Stimulated activated memory B cell treated with anti-CD40 and anti-IgM and Interleukin-4, amounts not matched to agents 10 μg/mL and 1 μg/mL and 100 μg/mL, for 72 hours (primary cell): ENCODE measurements at places on chromosomes 5 and 9.

GRCh38 chr9:33193818-33194217 lies 26.7 kb upstream of the B4GALT1 start:
- no peak for ATAC-seq

GRCh38 chr5:149583394-149583793 lies 2.1 kb downstream of the ARHGEF37 start:
- ATAC-seq: no peak

- ATAC-seq: no peak
Observed at GRCh38 chr5:55160493-55161209, 680 bp downstream of the GPX8 start.

- no peak for ATAC-seq
Observed at GRCh38 chr5:163951069-163951468, 445.6 kb downstream of the MAT2B start.

- ATAC-seq: no peak
Observed at GRCh38 chr9:91930475-91930874, 19.6 kb downstream of the ROR2 start.

DNA sequence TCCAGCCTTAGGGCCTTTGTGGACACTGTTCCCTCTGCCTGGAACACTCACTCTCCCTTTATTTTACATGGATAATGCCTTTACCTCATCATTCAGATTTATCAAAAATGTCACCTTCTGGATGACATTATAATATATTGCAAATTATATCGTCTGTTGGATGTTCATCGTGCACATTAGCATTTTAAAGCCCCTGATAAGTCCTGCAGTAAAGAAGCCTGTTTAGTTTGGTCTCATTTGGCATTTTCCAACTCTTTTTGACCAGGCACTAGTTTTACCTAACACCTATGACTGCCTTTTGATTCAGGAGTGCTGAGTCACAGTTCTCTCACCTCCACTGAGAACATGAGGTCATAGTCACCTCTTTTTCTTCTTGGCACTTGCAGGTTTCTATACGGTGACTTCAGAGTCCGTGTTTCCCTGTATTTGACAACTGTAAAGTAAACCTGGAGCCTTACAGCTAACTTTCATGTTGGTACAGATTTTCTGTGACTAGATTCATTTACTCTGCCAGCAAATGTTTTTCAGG lies 57.7 kb upstream of the STC2 start:
- no peak for ATAC-seq

DNA sequence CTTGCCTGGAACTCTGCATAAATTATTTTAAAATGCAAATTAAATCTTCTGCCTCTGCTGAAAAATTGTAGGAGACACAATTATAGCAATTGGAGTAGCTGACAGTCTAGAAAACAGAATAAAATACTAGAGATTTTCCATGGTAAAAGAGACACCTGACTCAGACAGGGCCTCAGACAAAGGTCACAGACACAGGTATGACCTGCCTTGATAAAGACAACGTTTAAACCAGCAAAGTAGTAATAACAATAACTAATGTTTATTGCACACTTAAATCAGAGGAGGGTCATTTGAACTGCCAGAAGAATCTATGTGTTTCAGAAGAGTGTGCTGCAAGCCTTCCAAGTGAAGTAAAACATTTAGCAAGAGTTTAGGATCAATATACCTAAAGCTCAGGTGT lies 3.9 kb downstream of the SOWAHA start:
- no peak for ATAC-seq

DNA sequence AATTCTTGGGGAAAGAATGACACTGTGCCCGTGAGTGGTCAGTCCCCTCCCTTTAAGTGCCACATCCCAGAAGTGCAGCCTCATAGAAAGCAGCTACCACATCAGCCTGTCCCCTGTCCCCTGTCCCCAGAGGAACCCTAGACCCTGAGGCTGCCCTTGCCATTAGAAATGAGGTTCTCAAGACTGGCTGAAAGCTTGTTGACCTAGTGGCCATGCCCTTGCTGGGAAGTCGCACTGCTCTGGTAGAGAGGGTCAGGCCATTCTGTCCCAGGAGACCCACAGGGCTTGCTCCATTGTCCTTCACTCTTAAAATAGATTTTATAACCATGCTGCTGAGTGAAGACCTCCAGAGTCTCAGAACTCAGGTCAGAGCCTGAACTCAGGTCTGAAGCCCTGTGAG lies 184.5 kb downstream of the RGS3 start:
- no peak for ATAC-seq

DNA sequence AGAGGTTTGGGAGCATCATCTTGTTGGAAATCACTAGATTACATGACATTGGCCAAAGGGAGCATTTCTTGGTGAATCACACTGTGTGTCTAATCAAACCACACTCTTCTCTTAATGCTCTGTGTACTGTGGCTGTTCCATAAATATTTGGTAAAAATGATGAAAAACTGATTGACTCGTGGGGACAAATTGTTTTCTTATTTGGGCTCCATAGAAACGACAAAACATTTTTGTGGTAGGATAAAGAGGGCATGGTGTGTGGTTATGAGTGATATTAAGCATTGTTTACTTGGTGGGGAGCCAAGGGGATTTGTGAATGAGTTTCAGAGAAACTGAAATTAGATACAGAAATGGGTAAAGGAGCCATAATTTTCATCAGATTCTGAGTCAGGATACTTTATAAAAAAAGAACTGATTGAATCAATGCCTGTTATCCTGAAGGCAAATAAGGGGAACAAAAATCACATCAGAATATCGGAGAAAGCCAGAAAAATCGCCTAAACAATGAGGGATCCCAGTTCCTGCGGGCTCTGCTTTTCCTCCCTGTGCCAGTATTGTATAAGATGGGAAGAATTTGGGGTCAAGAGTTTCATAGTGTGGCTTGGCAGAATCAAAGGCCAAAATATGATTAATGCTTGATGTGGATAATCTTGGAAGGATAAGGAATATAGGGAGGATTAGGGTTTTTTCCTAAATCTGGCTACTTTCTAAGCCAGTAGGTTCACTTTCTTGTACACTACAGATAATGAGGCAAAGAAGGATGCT lies 33.3 kb downstream of the FBXL7 start:
- ATAC-seq: no peak

DNA sequence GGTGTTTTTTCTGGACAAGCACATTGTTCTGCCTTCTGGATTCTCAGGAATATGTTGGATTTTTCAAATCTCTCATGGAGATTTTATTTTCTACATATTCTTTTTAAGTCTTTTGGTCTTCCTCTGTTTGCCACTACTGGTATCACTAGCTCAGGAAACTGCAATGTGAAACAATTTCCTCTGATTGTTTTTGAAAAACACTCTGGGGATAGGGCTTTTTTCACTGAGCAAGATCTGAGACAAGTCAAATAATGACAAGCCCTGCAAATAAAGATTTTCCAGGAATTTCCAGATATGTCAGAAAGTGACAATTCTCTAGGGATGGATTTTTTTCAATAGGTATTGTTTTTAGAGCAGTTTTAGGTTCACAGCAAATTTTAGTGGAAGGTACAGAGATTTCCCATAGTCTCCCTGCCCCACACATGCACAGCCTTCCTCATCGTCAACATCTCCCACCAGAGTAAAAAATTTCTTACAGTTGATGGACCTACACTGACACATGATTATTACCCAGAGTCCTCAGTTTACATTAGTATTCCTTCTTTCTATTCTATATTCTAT lies 86.9 kb upstream of the TMEM161B start:
- no peak for ATAC-seq
